ENCODE measurements at places on chromosomes 13 and 19.

DNA sequence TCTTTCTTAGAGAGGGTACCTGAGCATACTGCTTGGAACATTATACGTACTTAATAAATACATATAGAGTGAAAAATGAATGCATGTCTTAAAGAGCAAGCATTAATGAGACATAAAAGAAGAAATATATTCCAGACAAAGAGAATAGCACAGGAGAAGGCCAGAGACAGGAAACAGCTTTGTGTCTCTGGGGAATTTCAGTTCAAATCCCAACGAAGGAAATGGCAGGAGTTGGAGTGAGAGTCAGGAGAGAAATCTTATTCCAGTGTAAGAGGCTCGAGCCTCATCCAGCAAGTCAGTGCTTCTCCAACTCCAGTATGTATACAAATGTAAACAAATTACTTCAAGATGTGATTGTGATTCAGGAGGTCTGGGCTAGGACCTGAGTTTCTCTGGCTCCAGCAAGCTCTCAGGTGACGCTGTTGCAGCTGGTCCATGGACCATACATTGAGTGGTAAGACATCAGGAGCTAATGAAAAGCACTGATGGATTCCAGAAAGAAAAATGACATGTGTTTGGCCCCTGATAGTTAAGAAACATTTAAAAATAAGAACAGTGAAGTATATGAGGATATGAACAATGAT is 108.2 kb downstream of the RAP2A start:
- no peak for DNase-seq

- DNase-seq: no peak
Measured at GRCh38 chr19:28444362-28444761, 768.6 kb downstream of the UQCRFS1 start.

DNA sequence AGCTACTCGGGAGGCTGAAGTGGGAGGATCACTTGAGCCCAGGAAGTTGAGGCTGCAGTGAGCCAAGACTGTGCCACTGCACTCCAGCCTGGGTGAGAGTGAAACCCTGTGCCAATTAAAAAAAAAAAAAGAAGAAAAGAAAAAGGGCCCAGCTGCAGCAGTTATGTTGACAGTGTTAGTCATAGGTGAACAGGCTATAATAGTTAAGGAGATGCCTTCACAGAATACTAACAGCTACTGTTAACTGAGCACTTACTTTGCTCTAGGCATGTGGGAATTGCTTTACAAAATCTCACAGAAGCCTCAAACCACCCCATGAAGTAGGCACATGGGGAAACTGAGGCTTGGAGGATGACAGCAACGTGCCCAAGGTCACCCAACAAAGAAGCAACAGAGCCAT is 3.9 kb downstream of the FBXO17 start:
- no peak for DNase-seq

- no peak for DNase-seq
Measured at GRCh38 chr13:110777251-110777820, 63.8 kb downstream of the ING1 start.

DNA sequence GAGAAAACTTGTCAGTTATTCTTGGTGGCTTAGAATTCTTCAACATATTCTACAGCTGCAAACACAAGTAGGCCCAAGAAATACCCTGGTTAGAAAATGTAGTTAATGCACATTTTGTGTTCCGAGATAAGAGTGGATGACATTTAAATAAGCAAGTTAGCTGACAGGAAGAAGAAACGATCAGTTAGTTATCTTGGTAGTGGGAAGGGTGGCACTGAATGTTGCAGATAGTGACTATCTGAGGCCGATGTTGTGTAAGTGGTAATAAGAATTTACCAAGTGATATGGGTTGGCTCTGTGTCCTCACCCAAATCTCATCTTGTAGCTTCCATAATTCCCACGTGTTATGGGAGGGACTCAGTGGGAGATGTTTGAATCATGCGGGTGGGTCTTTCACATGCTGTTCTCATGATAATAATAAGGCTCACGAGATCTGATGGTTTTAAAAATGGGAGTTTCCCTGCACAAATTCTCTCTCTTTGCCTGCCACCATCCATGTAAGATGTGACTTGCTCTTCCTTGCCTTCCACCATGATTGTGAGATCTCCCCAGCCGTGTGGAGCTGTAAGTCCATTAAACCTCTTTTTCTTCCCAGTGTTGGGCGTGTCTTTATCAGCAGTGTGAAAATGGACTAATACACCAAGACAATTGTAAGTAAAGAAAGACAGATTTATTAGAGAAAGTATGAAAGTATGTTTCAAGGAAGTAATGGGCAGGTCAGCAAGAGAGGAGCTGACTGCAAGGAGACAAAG is 10.9 kb upstream of the AKAP11 start:
- no peak for DNase-seq

DNA sequence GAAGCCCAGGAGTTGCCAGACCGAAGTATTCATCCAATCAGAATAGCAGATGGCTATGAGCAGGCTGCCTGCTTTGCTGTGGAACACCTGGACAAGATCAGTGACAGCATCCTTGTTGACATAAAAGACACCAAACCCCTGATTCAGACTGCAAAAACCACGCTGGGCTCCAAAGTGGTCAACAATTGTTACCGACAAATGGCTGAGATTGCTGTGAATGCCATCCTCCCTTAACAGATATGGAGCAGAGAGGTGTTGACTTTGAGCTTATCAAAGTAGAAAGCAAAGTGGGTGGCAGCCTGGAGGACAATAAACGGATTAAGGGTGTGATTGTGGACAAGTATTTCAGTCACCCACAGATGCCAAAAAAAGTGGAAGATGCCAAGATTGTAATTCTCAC is 250.3 kb upstream of the OBI1 start:
- DNase-seq: no peak

GRCh38 chr13:28568286-28568685 is 73.4 kb upstream of the FLT1 start:
- DNase-seq: no peak

DNA sequence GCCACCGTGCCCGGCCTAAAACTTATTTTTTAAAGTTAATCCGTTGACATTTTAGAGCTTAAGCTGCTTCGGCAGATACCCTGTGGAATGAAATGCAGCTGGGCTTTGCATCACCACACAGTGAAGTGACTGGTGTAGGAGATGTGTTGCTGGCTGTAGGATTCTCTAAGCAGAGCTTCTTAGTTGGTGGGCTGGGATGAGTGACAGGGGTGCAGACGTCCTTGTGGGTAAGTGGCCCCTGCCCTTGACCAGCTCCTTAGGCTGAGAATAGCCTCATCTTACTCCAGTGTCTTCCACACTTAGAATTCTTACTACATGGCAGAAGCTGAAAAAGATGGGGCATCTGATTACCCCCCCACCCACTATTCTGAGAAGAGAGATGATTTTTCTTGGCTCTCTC is 11.6 kb downstream of the GATAD2A start:
- no peak for DNase-seq

GRCh38 chr13:49791711-49792549 is 552 bp downstream of the KPNA3 start:
- DNase-seq: peak; percentile 37

DNA sequence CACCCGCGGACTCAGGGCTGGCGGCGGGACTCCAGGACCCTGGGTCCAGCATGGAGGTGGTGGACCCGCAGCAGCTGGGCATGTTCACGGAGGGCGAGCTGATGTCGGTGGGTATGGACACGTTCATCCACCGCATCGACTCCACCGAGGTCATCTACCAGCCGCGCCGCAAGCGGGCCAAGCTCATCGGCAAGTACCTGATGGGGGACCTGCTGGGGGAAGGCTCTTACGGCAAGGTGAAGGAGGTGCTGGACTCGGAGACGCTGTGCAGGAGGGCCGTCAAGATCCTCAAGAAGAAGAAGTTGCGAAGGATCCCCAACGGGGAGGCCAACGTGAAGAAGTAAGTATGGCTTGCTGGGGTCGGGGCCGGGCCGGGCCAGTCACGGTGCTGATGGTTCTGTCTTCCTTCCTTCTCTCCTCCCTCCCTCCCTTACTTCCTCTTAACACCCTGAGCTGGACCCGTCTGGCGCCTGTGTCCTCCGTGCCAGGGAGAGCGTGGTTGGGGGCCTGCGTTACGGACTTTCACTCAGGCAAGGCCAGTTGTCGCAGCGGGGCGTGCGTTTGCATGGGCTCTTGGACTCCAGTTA is 1.4 kb downstream of the STK11 start:
- DNase-seq: no peak

GRCh38 chr19:858868-859843 is at the start of gene CFD:
Gene CFD (plus strand): TSS chr19:859664. CDS start chr19:859690, 26 bp downstream.
- no peak for DNase-seq

Measured in GM12892 (cell line).